ENCODE measurements at places on chromosomes 11 and 22.

DNA sequence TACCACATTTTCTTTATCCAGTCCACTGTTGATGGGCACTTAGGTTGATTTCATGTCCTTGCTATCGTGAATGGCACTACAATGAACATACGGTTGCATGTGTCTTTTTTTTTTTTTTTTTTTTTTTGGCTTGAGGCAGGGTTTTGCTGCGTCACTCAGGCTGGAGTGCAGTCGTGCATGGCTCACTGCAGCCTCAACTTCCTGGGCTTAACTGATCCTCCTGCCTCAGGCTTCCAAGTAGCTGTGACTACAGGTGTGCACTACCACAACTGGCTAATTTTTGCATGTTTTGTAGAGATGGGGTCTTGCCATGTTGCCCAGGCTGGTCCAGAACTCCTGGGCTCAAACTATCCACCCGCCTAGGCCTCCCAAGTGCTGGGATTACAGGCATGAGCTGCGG, 1.5 kb upstream of the CCDC90B start:
- DNase-seq = no peak

DNA sequence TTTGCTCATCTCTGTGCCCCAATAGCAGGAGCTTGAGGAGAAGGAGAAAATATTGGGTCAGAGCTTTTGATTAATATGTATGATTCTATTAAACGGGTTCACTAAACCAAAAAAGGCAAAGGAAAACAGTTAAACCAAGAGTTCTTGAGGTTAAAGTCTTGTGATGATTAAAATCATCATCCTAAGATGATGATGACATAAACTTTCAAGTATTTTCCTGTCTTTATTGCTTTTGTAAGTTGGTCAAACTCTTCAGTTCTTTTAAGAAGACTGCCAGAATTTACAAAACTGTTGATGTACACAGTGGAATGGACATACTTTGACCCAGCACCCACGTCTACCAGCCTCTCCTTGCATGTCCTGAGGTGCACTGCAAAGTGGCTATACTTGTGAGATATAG, 41.0 kb downstream of the FDX1 start:
- peak; percentile 28 for DNase-seq

- DNase-seq = no peak
These were observed 142.4 kb downstream of the CACNA1I start for GRCh38 chr22:39712751-39713525.

GRCh38 chr11:101721270-101721669, 137.5 kb upstream of the TRPC6 start:
- no peak for DNase-seq

GRCh38 chr11:104134745-104135144, 29.2 kb downstream of the PDGFD start:
- DNase-seq = no peak

GRCh38 chr11:83238111-83238510, 44.6 kb downstream of the ANKRD42 start:
- DNase-seq = no peak

GRCh38 chr11:92296138-92296515, 71.5 kb downstream of the FAT3 start:
- peak; percentile 33 for DNase-seq

GRCh38 chr11:44699497-44700408, 27.0 kb upstream of the TSPAN18 start:
- DNase-seq = no peak

GRCh38 chr11:114972105-114972504, 293.8 kb downstream of the NXPE2 start:
- DNase-seq = no peak

- peak; percentile 79 for DNase-seq
These were observed 22.6 kb downstream of the C11orf71 start for GRCh38 chr11:114377612-114378267.

DNA sequence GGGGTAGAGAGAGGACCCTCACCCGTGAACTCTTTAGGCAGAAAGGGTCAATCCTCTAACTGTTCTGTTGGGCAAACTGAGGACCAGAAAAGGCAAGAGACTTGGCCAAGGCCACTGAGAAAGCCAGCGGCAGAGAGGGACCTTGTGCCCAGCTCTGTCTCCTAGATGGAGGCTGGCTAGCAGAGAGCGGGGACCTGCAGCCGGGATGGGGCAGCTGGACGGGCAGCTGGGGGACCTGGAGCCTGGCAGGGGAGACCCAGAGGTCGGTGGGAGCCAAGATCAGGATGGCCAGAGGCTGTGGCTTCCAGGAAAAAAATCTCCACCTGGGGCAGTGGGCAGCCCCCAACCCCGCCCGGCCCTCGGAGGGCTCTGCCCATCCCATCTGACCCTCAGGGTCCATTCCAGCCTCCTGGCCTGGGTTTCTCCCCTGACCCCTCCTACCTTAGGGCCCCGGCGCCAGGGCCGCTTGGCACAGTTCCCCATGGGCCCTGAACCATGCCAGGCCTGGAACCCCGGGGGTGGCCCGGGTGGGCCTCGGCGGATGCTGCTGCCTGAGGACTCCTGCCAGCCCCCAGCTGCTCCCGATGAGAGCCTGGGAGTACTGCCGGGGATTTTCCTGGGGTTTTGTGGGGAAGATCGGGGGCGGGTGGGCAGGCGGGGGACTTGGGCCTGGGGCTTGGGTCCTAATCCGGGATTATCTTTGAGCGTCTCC, at the start of gene CABP2:
CABP2 (minus strand) TSS at position 603 of the 712 bp plus-strand sequence; CDS start at position 483, 120 bp downstream.
- DNase-seq = no peak

- no peak for DNase-seq
These were observed 56.8 kb downstream of the PRR5L start for GRCh38 chr11:36352922-36353321.

- no peak for DNase-seq
These were observed 75.5 kb upstream of the CLDN5 start for GRCh38 chr22:19599626-19600243.

All from stromal cell of bone marrow (primary cell).